Panc1 (cell line): ENCODE measurements at places on chromosomes 13 and 19. TPM values are rescaled to one million over a fixed set of nuclear protein-coding genes. Genes with fewer than 3 reads are reported as not detected.

GRCh38 chr19:45305421-45305820 lies 17.3 kb downstream of the CKM start:
- no peak overlapping the region for H3K27ac ChIP-seq
- no peaks in the 10 kb centered on the region for H3K27me3 ChIP-seq
- no peaks in the 10 kb centered on the region for H3K36me3 ChIP-seq
- no peak overlapping the region for H3K4me3 ChIP-seq
- no peak for DNase-seq

DNA sequence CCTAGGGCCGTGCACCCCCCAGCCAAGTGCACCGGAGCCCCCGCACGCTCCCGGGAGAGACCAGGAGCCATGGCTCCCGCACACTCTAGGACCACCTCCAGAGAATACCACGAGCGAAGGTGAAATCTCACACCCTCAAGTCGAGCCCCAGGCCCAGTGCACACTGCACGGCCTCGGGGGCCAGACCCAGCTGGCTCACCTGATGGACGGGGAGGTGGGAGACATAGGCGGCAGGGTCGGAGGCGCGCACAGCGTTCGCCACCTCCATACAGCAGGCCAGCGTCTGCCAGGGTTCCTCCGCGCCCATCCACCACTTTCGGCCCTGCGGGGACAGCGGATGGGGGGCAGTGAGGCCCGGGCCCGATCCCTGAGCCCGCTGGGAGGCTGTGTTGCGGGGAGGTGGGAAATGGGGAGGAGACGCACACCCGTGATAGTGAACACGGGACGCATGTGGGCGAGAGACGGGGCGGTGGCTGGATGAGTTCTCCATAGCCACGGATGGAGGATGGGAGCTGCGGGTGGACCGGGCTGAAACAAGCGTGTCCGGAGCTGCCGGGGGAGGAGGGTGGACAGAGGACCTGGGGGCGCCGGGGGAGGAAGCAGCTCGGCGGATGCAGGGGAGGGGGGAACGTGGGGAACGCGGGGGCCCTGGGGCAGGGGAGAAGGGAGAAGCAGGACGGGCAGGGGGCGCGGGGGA lies 13.0 kb downstream of the POLRMT start:
- no peaks in the 10 kb centered on the region; the same call in 1 of the 2 replicates for H3K4me1 ChIP-seq
- DNase-seq, result no peak
- H3K27me3 ChIP-seq, result no peaks in the 10 kb centered on the region
- H3K27ac ChIP-seq, result no peak overlapping the region

DNA sequence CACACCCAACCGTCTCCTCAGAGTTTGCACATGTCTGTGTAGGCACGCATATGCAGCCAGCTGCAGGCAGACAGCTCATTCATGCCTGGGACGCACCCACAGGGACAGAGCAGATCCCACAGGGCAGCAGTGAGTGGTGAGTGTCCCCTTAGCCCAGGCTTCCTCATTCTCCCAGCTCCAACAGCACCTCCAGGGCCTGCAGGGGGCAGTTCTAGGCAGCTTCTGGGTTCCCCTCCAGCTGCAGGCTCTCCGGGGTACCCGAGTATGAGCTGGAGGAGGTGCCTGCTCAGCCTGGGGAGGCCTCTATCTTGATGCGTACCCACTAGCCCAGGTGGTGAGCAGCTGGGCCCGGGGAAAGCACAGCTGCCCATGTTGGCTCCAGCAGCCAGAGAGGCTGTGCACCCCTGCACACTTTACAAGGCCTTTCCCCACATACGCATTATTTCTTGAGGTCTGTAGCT lies 1.3 kb upstream of the SHANK1 start:
- no peak overlapping the region for H3K4me3 ChIP-seq
- H3K4me1 ChIP-seq, result no peaks in the 10 kb centered on the region

DNA sequence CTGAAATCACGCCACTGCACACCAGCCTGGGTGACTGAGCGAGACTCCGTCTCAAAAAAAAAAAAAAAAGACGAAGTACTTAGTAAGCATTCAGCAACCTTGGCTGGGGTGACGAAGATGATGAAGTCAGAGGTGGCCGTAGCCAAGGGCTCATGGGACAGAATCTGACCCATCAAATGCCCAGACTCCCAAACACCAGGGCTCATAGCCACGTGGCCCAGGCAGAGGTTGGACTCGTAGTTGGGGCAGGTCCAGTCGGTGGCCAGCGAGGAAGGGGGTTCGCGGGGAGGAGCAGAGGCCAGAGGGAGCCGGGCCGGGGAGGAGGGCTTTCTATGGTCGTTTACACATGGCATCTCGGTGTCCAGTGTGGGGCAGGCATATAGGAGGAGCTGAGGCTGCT lies 52.1 kb upstream of the EHD2 start:
- peaks cover 4% of the 10 kb centered on the region for H3K4me1 ChIP-seq
- no peak overlapping the region for H3K4me3 ChIP-seq
- H3K36me3 ChIP-seq, result no peaks in the 10 kb centered on the region
- no peak for DNase-seq
- H3K27me3 ChIP-seq, result no peaks in the 10 kb centered on the region
- no peak overlapping the region for H3K27ac ChIP-seq

DNA sequence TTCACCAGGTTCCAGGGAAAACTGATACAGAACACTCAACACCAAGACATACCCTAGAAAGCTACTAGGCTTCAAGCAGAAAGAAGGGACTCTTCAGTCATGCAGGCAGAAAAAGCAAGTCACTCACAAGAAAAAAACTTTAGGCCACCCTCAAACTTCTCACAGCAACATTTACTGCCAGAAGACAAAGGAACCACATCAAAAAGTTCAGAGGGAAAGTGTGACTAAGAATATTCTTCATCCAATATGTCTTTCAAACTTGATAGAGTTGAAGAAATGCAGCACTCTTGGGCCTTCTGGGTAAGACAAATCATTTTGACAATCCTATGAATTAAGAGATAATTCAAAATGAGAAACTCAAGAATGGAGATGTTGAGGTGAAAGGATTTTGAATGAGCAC lies 7.7 kb downstream of the DZIP1 start:
- H3K27ac ChIP-seq, result no peak overlapping the region
- H3K4me1 ChIP-seq, result no peaks in the 10 kb centered on the region
- DNase-seq, result no peak
- no peak overlapping the region for H3K4me3 ChIP-seq

DNA sequence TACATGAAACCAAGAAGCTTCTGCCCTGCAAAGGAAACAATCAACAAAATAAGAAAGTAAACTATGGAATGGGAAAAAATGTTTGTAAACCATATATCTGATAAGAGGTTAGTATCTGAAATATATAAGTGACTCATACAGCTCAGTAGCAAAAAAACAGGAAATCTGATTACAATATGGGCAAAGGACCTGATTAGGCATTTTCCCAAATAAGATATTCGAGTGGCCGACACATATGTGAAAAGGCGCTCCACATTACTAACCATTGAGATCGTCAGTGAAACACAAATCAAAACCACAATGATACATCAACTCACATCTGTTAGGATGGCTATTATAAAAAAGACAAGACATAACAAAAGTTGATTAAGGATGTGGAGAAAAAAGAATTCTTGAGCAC lies 2818.6 kb upstream of the PCDH20 start:
- no peaks in the 10 kb centered on the region for H3K36me3 ChIP-seq
- no peak overlapping the region for H3K4me3 ChIP-seq
- no peaks in the 10 kb centered on the region for H3K4me1 ChIP-seq
- no peaks in the 10 kb centered on the region for H3K27me3 ChIP-seq

- H3K36me3 ChIP-seq, result no peaks in the 10 kb centered on the region
- no peak overlapping the region for H3K27ac ChIP-seq
- H3K4me1 ChIP-seq, result no peaks in the 10 kb centered on the region
Observed at GRCh38 chr13:112172017-112172416, 105.1 kb downstream of the SOX1 start.

GRCh38 chr13:47117268-47117667 lies 220.4 kb upstream of the HTR2A start:
- no peak overlapping the region for H3K27ac ChIP-seq
- no peak for DNase-seq
- H3K4me3 ChIP-seq, result no peak overlapping the region
- no peaks in the 10 kb centered on the region for H3K4me1 ChIP-seq
- H3K36me3 ChIP-seq, result no peaks in the 10 kb centered on the region
- no peaks in the 10 kb centered on the region for H3K27me3 ChIP-seq

DNA sequence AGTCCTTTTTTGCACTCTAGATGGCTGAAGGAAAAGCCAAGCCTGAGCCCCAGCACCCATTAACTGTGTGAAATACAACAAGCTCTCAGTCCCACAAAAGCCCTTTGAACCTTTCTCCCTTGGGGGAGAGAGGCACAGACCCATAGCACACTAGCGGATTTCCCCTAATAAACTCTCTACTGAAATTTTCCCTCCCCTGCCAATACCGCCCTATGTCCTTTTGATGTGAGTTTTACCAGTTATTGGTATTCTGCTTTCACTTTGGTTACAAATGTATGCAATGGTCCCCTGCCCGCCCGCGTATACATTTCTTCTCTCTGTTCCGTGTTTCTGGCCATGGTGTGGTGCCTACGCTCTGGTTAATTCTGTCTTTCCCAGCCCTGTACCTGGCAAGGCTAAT lies 54.0 kb upstream of the MYO16 start:
- H3K27me3 ChIP-seq, result no peaks in the 10 kb centered on the region
- no peak overlapping the region for H3K27ac ChIP-seq

GRCh38 chr19:33641956-33642498 lies 20.3 kb downstream of the CHST8 start:
- H3K4me1 ChIP-seq, result no peaks in the 10 kb centered on the region
- DNase-seq, result no peak
- H3K4me3 ChIP-seq, result no peak overlapping the region

DNA sequence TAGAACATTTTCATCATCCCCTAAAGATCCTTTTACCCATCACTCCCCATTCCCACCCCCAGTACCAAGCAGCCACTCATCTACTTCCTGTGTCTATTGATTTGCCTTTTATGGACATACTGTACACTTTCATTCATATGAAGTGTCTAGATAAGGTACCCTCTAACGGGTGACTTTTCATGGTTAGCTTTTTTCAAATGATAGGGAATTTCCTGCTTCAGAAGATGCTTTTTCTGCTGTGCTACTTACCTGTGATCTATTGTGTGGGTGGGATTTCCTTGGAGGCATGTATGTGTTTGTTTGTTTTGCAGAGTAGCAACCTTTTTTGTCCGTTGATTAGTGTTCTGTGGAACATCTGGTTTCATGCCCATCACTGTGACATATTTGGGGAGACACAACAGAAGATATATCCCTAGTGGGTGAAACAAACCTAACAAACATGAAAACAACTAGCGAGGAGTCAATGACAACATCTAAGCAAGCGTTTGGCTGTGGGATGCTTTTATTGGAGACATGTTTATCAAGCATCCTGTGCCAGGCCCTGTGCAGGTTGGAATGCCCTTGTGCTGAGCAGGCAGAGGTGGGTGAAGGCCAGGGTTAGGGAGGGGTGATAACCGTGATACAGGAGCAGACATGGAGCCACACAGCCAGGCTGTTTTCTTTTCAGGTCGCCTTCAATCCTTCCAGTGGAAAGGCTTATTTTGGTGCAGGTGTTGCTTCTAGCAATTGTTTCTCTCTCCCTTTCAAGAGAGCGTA lies 17.6 kb downstream of the SPINT2 start:
- peaks cover 50% of the 10 kb centered on the region for H3K4me1 ChIP-seq
- peaks cover 5% of the 10 kb centered on the region for H3K36me3 ChIP-seq
- no peaks in the 10 kb centered on the region for H3K27me3 ChIP-seq

DNA sequence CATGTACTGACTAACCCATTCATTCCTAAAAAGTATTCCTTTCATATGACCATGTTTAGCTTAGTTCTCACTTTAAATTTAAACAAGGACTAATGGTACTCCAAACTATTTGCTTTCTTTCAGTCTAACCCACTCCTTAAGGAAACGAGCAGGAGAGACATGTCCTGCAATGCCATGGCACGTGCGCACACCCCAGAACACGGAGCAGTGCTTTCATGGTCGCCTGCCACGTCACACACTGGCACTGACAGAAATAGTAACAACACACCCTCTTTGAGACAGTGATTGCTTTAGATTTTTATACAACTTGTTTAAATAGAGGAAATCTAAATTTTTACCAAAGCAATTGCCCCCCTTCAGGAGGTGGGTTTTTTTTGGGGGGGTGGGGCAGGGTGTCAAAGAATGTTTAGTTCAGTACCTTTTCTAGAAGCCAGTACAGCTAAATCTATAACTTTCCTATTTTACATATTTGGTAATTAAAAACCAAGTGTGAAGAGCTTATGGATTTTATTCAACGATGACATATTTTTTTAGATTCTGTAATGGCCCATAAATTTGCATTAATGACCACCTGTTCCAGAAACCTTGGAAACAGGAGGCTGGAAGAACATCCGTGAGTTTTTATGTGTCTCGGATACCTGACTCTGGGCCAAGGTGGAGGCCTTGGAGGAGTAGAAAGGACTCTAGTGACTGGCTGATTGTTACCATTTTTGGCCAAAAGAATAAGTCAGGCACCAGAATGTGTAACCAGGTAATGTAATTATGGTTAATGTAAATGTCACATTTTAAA lies 247.1 kb downstream of the DCT start:
- no peak overlapping the region for H3K27ac ChIP-seq
- no peak for DNase-seq
- H3K4me3 ChIP-seq, result no peak overlapping the region
- H3K4me1 ChIP-seq, result no peaks in the 10 kb centered on the region
- no peaks in the 10 kb centered on the region for H3K27me3 ChIP-seq

DNA sequence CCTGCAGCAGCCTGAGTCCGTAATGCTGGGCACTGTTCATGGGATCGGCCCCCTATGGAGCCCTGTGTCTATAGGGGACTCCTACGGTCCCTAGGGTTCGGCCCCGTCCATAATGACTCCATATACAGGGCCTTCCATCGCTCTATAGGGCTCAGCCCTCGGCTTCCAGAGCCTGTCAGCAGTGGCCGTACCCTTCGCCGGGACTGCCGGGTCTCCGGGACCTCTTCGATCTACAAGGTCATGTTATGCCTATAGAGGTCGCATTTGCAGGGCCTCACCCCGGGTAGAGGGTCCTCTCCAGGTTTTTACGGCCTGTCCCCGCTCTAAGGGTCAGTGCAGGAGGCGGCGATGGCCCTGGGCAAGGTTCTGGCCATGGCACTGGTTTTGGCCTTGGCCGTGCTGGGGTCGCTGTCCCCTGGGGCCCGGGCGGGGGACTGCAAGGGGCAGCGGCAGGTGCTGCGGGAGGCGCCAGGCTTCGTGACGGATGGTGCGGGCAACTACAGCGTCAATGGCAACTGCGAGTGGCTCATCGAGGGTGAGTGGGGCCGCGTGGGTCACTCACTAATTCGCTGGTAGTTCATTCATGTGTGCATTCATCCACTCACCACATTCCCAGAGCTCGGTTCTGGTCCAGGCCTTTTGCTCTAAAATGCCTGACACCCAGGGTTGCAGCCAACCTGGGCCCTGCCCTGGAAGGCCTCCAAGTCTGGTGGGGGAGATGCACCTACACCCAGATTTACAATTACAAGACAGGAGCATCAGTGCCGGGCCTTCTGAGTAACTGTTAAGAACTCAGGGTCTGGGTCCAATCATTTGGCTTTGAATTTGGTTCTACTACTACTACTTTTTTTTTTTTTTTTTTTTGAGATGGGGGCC lies 699 bp downstream of the MEGF8 start:
- no peaks in the 10 kb centered on the region; the same call in 1 of the 2 replicates for H3K36me3 ChIP-seq
- peak overlapping the region; percentile 80 for H3K4me3 ChIP-seq
- no peak for DNase-seq
- no peaks in the 10 kb centered on the region; the same call in 1 of the 2 replicates for H3K4me1 ChIP-seq
- peak overlapping the region; percentile 73 for H3K27ac ChIP-seq

ATP8B3 gene
- 67.7 TPM for total RNA-seq

ZNF628 gene
- total RNA-seq, result 21.7 TPM
